Foreskin fibroblast (primary cell): ENCODE measurements at places on chromosomes 1 and 21.

GRCh38 chr1:180407051-180407450 is 95.3 kb downstream of the ACBD6 start:
- no peak for DNase-seq

GRCh38 chr1:172930142-172930541 is 120.6 kb downstream of the TNFSF18 start:
- no peak for DNase-seq

GRCh38 chr1:198929961-198930599 is 291.2 kb downstream of the PTPRC start:
- peak; percentile 47 for DNase-seq

- DNase-seq: peak; percentile 79
Observed at GRCh38 chr1:201346337-201346939, 31.0 kb downstream of the TNNT2 start.

DNA sequence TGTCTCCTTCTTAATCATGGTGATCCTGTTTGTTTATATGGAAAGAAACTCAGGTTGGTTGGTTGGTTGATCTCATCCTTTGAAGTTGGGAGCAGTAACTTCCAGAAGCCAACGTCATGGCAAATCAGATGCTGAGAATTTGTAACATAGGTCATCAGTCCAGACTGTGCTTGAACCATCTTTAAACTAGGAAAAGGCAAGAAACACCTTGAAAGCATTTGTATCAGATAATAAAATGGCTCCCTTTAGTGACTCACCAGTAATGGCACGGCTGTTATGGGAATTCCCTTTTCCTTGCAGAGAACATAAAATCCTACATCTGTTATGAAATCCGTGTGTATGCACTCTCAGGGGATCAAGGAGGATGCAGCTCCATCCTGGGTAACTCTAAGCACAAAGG is 58.1 kb downstream of the SERBP1 start:
- no peak for DNase-seq

DNA sequence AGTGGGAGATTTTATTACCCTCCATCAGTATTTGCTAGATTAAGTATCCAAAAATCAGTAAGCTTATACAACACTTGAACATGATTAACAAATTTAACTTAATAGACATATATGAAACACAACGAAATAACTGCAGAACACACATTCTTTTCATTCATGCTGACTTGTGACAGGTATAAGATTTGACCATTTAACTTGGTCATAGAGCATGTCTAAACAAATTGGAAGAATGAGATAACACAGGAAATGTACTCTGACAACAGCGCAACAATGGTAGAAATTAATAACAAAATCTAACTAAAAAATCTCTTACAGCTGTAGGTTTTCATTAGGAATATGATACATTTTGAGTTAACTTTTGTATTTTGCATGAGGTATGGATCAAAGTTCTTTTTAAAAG is 62.4 kb upstream of the TTLL7 start:
- DNase-seq: no peak

DNA sequence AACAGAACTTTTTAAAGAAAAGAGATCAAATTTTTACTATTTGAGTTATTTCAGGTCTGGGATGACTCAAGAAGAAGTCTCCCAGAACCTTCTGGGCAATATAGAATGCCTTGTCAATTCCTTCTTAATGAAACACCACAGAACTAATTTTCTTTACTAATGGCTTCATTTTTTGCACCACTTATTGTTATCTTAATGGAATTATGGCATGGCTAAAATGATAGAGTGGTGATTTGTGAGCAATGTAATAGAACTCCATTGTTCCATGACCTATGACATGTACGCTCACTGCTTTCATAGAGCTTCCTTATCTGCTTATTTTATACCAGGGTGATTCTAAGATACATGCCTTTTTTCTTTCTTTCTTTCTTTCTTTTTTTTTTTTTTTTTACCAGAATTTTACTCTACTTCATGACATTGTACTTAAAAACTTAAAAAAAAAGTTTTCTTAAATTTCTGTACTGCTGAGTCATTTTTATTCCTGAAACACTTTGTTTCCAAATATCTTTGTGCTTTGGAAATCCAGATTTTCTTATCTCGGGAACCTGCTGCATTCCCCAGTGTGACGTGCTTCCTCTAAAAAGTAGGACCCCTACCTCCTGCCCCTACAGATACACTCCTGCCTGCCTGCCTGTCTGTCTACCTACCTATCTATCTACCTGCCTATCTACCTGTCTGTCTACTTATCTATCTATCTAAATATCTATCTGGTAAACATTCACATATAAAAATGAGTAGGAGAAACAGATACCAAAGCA is 284.9 kb downstream of the PBX1 start:
- DNase-seq: no peak

DNA sequence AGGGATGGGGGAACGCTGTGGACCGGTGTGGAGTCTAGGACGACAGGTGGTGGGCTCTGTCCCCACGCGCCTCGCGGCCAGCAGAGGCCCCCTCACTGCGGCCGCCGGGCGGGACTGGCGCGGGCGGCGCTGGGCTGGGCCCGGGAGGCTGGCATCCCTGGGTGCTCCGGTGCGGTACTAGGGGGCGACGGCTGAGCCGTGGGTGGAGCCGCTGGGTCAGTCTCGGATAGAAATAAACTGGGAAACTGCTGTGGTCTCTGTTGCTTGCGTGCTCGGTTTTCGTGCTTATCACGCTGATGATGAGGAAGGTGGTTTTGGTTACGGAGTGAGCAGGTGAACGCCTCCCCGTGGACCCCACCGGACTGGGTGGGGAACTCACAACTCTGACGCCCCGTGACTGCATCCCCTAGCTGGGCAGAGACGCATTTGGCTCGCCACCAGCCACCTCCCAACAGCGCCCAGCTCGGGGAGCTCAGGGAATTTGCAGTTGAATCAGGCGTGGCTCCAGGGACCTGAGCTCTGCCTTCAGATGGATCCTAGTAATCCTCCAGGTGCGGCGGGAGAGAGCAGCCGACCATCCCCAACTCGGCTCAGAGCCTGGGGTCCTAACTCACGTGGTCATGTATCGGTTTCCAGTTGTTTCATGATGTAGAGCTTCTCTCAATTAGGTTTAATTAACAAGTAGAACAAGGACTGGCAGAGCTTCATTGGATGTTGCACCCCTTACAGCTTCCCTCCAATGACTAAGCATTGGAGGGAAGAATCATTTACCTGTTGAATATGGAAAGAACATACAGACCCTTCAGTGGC is 32.1 kb downstream of the HSD17B7 start:
- no peak for DNase-seq

- DNase-seq: no peak
Observed at GRCh38 chr21:17105932-17106331, 406.9 kb upstream of the CXADR start.

- peak; percentile 44 for DNase-seq
Observed at GRCh38 chr1:226549937-226550671, 1.5 kb downstream of the STUM start.

DNA sequence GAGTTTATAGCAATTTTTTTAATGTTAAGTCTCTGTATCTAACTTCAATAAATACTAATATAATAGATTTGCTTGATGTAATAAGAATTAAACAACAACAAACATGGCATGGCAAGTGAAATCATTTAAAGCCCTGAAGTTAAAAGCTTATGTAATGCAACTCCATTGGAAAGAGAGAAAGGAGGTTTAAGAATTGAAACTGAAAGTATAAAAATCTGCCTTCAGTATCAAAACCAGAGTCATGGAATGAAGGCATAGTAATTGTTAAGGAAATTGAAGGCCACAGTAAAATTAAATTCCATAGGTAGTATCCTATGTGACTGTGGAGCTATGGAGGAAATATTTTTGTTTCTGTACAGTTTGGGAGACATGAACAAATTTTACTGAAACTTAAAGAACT is 55.1 kb downstream of the PRDX6 start:
- no peak for DNase-seq

DNA sequence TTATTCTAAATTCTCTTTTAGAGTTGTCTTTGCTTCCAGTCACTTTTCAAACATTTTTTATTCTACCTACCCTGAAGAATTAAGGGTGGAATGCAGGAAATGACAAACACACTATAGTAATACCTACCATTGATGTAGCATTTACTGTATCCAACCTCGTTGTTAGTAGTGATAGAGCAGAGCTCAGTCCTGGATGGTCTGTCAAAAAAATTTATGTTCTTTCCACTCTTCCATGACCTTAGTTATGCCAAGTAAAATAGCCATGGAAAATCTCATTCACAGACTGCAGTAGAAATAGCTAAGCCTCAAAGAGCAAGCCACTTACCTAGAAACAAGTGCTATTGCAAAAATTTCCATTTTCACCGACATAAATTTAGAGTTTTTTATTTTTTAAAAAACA is 74.6 kb downstream of the CRB1 start:
- DNase-seq: no peak

DNA sequence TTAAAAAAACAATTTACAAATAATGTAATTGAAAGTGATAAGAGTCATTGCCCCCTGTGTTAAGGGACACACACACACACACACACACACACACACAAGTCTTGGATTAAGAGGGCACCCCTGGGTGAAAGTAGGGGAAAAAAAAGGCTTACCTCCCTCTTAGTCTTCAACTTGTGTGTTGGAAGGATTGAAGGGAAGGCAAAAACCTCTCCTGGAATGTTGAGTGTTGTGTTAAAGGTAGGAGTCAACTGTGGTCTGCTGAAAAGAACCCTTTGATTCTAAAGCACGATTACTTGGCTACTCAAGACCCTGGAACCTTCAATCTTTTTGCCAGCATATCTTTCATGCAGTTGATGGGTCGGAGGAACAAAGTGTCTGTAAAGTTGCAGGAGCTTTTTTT is 6.4 kb downstream of the PBX1 start:
- no peak for DNase-seq

- DNase-seq: peak; percentile 29
Observed at GRCh38 chr21:28227881-28228635, 764.6 kb downstream of the LTN1 start.

DNA sequence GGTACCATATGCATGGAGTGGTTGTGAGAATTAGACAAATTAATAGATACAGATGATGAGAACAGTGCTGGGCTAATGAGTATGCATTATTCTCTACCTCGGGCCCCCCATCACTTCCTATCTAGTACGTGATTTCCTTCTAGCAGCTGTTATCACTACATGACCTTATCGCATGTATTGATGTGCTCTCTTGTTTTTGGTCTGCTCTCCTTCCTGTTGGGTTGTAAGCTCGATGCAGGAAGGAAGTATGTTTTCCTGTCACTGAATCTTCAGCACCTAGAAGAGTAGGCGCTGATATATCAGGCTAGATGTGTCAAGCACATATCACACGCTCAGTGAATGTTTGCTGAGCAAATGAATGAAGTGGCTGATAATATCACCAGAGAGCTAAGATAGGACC is 43.9 kb upstream of the IFNAR2 start:
- no peak for DNase-seq

DNA sequence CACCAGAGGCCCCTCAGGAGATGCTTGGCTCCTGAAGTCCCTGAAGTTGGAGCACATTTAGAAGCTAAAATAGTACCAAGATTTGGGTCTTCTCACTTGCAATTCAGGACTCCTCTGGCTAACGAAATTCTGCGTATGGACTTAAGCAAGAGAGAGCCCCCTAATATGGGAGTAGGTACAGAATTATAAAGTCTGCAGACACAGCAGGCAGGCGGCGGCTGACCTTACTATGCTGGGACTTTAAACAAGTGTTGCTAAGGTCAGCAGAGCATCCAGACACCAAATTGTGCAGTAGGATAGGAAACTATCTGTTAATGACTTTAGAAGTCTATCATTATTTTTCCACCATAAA is 104.5 kb upstream of the PDE4B start:
- DNase-seq: no peak

DNA sequence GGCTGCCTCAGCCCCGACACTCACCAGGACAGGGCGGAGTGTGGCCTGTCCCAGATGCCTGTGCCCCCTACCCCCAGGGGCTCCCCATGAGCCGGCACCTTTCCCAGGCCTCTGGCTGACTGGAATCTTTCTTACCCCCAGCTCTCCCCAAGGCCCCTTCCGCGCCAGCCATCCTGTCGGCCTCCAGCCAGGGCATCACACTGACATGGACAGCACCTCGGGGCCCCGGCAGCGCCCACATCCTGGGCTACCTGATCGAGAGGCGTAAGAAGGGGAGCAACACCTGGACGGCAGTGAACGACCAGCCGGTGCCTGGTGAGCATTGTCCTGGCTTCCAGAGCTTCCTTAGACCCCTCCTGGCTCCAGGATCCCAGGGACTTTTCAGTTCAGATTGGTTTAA is 26.5 kb downstream of the IGFN1 start:
- DNase-seq: no peak
